ENCODE measurements at places on chromosomes 13 and 19.

GRCh38 chr13:85772367-85772766, 26.9 kb downstream of the SLITRK6 start:
- no peak for DNase-seq

DNA sequence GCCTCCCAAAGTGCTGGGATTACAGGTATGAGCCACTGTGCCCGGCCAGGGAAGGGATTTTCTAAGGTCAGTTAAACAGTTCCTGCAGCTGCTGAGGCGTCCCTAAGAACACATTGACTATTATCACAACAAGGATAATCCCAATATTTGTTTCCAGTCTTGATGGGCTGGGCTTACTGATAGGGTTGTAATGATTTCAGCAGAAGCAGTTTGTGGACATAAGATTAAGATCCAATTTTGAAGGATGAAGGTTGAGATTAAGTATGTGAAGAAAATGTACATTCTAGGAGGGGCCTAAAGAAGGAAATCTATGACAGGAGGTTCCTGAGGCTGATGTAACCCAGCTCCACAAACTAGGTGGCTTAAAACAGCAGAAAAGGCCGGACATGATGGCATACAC, 10.7 kb upstream of the CCDC124 start:
- no peak for DNase-seq

GRCh38 chr13:49549289-49549688, 36.1 kb downstream of the RCBTB1 start:
- DNase-seq = no peak

DNA sequence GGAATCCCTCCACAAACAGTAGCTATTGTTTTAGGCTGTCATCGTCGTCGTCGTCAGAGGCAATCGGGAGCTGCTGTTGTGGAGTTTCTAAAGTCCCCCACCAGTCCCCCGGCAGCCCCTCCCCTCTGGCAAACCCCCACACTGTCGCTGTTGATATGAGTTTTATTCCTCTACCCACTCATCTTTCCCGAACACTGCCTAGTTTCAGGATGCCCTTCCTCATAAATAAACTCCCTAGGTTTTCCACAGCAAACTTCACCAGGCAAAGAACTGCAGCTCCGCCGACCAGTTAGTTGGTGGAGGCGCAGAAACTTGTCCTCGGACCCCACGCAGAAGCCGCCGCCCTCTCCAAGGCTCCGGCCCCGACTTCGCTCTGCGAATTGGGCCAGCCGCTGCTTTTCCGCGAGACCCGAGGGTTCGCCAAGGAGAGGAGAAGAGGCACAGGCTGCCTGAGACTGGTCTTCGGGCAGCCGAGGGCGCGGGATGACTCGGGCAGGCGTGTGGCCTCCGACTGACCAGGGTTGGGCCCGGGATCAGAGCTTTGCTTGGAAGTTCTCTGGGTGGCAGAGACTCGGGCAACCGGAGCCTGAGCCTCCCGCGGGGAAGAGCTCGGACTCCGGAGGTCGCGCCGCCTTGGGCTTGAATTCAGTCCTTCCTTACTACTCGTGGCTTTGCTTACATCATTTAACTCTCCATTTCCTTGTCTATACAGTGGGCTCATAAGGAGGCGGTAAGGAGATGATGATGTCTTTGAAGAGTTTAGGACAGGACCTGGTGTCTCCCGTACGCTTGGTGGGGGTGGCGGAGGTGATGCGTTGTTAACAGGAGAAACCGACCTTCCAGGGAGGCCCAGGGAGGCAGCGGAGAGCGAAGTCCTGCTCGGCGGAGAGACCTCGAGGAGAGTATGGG, 7.9 kb downstream of the PDX1 start:
- DNase-seq = no peak

GRCh38 chr19:15843203-15843893, 27.9 kb upstream of the OR10H1 start:
- no peak for DNase-seq

- no peak for DNase-seq
Observed at GRCh38 chr13:78317030-78317429, 286.3 kb downstream of the POU4F1 start.

GRCh38 chr13:110431425-110432294, 124.6 kb downstream of the COL4A2 start:
- DNase-seq = no peak

DNA sequence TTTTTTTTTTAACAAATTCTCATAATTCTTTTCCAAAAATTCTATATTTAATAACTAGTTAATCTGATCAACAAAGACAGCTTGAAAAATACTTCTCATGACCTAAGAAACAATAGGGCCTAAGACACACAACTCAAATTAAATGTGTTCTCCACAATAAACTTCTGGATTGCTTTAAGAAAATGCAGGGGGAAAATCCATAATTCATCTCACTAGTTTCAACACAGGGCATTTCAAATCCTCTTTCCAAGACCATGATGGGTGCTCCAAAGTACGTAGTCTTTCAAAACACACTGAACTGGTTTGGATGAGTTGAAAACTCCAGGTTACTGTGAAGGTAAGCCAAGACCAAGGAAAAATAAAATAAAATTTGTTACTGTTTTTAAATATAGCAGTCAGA, 62.6 kb downstream of the DCLK1 start:
- no peak for DNase-seq

DNA sequence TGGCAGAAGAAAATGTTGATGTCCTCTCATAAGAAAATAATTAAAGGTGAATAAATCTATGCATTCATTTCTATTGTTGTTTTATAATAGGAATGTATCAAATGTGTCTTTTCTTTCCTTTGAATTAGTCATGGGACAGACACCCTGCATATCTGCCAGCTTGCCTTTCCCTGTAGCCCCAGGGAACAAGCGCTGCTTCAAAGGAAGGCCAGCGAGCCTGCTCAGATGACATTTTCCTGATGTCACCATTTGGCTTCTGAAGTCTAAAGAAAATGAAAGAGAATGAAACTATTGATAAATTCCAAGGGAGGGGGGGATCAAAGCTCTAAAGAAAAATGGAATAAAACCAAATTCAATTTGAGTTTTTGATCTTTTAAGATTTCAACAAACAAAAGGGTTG, 574.8 kb downstream of the IRS2 start:
- DNase-seq = peak; percentile 30

DNA sequence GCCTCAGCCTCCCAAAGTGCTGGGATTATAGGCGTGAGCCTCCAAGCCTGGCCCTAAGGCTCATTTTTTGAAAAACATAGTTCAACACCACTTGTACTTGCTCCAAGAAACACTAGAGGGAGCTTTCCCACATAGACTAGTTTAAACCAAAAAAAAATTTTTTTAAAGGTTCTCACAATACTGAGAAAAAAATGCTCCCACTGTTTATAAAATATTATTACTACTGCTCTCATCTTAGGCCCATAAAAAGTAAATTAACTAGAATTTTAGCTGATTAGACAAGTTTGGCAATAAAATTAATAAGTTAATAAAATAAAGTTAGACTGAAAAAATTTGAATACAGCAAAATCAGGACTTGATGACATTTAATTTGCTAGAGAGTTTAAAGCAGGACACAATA, 109.5 kb downstream of the TBC1D4 start:
- peak; percentile 58 for DNase-seq

DNA sequence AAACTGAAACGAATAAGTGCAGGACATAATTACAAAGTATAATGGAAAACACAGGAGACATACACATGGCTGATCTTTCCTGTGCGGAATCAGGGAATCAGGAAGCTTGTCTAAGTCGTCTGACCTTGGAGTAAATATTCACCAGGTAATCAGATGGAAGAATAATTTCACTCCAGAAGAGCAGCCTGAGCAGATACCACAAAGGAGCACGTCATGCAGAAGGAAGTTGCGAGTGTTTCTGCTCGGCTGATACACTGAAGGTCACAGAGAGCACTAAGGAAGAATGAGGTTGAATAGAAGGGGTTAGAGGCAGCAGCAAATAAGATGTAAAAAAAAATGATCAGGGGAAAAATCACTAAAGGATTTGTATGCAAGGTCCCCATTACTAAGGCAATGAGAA, 122.3 kb upstream of the GPC6 start:
- DNase-seq = no peak

GRCh38 chr19:51891193-51891747, 3.5 kb upstream of the ZNF577 start:
- no peak for DNase-seq
